ENCODE measurements at places on chromosomes 2 and 18.

GRCh38 chr2:19845323-19845920 lies 56.4 kb downstream of the TTC32 start:
- no peak for DNase-seq

DNA sequence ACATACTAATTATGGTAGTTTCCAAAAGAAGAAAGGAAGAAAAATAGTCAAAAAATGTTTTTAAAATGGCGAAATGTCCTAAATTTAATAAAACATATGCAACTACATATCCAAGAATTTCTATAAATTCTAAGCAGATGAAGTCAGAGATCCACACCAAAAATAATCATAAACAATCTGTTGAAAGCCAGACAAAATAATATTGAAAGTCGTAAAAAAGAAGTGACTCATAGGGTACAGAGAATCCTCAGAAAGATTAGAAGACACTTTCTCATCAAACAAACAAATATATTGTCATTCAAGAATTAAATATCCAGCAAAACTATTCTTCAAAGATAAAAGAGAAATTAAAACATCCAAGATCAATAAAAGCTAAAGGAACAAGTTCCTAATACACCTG lies 281.4 kb upstream of the ZNF804A start:
- DNase-seq = no peak

DNA sequence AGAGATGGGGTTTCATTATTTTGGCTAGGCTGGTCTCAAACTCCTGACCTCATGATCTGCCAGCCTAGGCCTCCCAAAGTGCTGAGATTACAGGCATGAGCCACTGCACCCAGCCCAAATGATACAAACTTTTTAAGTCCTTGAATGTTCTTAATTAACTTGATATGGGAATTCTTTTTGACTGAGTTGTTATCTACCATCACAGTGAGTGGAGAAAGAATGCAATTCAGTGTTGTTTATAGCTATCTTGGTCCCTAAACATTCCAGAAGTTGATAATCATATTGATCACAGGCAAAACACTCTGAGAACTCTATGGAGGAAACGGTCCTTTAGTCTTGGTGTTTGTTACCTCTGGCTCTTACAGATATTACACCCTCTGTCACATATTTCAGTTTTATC lies 1072.5 kb downstream of the SUCLG1 start:
- no peak for DNase-seq

DNA sequence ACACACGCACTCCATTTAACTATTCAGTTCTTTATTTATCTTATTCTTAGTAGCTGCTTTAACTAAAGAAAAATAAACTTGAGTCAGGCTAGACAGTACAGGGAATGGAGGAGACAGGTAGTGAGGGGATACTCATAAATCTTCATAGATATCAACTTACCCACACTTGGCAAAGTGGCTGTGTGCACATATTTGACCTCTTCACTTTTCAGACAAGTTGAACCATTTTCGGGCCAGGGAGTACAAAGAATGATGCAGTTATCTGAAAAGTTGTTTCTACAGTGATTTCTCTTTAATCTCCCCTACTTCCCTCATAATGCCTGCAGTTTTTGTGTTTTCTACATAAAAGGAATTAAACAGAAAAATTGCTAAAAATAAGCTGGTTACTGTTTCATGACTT lies 307.5 kb downstream of the GULP1 start:
- peak; percentile 4 for DNase-seq

- DNase-seq = no peak
Measured at GRCh38 chr18:79248495-79249060, 147.2 kb upstream of the NFATC1 start.

DNA sequence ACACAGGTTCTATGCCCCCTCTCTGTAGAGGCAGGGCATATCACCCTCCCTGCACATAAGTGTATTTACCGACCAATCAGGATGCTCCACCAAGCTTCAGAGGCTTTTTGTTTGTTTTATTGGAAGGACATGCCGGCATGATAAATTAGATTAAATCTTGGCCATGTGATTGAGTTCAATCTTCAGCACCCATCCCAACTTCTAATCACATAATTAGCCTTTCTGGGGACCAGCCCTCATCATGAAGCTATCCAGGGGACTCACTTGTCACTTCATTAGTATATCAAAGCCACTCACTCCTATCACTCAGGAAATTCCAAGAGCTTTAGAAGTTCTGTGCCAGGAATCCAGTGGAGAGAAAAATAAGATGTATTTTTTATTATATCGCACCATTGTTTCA lies 158.6 kb upstream of the SYT4 start:
- no peak for DNase-seq

GRCh38 chr2:149761611-149762010 lies 174.0 kb upstream of the MMADHC start:
- no peak for DNase-seq

DNA sequence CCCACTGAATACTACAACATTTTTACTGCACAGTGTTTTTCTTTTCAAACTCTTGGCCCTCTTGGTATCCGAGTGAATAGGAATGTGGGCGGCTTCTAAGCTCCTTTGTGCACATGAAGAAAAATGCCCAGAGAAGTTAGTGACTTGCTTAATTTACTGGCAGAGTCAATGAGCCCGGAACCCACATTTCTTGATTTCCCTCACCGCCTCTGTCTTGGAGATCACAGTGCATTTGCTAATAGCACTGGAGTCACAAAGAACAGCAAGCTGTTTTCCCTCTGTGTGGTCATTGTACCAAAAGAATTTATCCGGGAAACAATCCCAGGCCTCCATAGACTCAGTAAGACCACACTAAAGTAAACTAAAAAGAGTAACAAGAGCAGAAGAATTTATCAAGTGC lies 18.9 kb downstream of the STON1 start:
- DNase-seq = no peak

DNA sequence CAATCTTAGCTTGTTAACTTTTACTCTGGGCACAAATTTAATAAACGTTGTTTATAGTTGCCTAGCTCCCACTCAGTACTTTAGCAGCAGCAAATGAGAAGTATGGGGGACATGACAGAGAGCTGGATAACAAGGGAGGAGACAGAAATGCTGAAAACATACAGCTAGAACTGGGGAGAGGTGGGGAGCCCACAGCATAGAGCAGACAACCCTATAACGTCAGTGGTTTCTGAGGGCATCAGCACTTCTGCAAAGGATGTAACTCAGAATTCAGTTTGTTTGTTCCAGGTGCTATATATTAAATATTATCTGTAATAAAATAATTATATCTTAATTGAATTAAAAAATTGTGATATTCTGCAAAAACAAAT lies 1098.7 kb upstream of the FANCL start:
- no peak for DNase-seq

DNA sequence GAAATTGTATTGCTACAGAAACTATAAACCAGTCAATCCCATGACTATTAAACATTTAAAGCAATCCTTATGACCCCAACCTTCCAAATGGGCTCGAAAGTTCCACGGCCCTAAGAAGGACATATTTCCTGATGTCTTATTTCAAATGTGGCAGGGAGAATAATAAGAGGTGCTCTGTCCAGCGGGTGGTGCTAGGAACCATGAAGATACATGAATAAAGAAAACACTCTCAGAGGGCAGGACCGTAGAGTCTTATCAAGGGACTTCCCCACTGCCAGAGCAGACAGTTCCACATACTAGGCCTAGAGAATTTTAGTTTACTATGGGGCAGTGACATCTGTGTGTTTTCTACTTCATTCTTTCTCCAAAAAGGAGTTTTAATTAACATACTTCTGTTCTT lies 187.1 kb upstream of the PIK3C3 start:
- no peak for DNase-seq

DNA sequence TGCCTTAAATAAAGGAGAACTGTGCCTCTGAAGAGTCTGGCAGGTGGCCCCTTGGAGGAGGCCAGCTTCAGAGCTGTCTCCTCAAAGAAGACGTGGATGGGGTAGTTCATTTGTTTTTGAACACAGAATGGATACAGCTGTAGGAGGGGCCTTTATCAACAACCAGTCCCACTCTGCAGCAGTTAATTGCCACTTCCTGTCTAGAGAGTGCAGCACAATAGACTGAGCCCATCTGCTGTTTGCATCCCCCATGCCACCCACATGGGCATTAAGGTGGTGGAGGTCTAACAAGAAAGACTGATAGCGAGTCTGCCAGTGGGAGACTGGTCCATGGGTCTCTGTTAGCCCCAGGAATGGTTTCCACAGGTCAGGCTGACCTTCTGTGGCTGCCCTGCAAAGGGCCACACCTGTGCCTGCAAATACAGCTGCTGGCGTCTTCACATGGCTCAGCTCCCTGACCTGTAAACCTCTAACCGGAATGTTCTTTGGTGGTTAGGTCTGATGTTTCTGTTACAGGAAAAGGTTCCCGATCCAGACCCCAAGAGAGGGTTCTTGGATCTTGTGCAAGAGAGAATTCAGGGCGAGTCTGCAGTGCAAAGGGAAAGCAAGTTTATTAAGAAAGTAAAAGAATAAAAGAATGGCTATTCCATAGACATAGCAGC lies 153.3 kb upstream of the ITGA6 start:
- DNase-seq = no peak

- DNase-seq = no peak
Measured at GRCh38 chr2:47437287-47437686, 34.3 kb downstream of the MSH2 start.

DNA sequence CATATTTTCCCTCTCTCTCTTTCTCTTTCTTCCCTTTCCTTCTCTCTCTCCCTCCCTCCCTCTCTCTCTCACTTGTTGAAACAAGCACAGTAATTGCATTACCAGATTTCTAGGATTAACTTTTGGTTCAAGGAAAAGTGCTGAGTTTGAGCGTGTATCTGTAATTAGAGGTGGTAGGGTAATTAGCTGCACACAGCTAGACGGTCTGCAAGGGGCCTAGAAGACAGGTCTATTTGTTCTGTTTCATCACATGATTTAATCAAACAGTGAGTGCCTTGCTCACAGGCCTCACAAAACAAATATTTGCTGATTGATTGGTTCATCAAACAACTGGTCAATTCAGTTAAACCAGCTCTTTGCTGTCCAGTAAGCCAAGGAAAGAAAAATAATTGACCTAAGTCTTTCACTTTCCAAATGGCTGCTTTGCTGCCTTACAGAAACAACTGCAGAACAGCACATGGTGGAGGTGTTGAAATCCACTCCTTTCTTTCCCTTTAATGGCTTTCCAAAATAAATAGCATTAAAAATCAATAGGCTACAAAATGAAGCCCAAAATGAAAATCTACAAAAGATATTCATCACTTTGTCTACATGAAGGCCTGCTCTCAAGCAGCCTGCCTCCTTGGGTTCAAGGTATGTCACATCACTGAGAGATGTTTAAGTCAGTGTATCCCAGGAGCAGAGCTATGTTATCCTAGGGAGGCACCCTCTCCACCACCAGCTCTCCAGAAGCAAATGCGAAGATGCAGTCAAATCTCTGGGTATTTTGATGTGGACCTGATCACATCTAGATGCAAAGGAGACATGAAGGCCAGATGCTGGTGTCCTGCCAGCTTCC lies 264.4 kb upstream of the SIX2 start:
- DNase-seq = no peak

DNA sequence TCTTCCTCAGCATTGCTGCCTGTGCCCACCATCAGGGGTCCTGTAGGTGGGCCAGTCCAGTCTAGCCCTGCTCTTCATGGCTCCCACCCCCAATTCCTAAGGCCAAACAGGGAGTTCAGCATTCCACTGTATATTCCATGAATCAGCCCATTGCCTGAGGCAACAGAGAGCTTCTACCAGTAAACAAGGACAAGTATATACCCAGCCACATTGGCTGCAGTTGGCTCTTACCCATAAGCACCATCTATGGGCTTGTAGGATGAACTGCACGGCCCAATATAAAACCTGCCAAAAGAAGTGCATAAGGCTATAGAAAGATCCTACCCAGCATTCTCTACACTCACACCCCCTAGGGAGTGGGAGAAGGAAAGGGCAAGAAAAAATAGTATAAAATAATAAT lies 95.1 kb upstream of the SALL3 start:
- DNase-seq = no peak

Data from left renal pelvis (tissue), 4 donors.